ENCODE measurements at places on chromosomes 11 and 22.

DNA sequence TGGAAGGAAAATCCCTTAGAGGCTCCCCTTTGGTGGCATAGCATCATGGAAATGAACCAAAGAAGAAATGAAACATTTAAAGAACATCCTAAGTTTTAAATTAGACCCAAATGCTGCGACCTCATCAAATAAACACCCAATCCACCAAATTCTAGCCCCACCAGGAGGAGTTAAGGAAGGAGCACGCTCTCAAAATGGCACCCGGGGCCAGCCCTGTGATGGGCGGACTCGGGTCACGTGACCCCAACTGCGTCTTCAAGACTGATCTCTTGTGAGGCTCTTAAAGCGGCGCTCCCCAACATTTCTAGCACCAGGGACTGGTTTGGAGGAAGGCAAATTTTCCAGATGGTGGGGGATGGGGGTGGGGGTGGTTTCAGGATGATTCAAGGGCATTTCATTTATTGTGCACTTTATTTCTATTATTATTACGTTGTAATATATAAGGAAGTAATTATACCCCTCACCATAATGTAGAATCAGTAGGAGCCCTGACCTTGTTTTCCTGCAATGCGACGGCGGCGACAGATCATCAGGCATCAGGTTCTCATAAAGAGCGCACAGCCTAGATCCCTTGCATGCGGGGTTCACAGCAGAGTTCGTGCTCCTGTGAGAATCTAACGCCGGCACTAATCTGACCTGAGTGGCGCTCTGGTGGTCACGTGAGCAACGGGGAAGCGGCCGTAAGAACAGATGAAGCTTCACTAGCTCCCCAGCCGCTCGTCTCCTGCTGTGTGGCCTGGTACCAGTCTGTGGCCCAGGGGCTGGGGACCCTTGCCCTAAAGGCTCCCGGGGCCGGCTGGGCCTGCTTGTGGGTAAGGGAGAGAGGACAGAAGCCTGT, 90.6 kb upstream of the SLC22A12 start:
- peak; percentile 17 for DNase-seq

DNA sequence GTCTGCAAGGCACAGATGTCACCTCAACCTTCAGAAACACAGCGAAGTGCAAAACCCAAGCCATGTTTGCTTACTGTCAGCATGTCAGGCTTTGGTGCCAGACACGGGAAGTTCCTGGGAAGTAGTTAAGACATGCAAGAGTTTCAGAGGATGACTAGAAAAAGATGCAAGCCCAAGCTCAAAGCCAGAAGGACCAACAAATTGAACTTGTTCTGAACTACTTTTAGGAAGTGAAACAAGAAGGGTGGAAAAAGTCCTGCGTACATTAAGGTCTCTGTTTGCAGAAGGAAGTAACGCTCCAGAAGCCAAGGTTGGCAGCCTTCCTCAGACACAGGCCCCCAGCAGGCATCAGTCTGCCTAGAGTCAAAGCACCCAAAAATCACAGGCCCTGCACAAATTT, 2.6 kb downstream of the AP1B1 start:
- DNase-seq, result no peak

- DNase-seq, result no peak
These were observed 39.4 kb downstream of the GLYATL2 start for GRCh38 chr11:58805065-58805464.

DNA sequence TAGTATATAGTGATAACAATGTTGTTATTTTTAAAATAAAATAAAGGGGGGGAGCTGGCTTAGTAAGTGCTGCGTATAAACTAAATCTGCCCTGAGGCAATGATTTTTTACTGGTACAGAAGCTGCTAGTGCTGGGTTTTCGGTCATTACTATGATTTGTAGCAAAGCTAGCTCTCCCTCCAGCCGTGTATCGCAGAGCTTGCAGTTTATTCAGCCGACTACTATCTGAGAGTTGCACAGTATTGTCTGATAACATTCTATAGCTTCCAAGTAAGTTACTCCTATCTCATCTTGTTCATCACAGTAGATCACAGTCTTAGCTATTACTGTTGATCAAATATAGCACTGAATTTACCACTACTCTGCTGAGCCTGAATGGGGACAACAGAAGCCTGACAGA, 805.5 kb upstream of the ARHGAP42 start:
- no peak for DNase-seq

DNA sequence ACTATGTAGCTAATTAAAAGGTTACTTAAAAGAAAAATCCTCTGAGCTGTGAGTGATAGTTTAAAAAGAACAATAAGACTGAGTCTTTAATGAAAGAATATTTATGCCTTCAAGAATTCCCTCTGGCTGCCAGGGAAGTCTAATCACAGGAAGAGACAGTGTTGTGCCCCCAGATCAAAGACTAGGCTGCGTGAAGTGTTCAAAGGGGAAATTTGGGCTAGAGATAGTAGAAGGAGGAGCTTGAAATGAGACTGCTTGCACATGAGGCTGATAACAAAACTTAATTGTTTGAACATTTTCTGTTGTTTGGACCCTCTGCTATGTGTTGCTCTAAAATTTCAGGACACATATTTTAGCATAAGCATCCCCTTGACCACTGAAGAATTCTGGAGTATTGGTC, 99.7 kb upstream of the MTNR1B start:
- no peak for DNase-seq

DNA sequence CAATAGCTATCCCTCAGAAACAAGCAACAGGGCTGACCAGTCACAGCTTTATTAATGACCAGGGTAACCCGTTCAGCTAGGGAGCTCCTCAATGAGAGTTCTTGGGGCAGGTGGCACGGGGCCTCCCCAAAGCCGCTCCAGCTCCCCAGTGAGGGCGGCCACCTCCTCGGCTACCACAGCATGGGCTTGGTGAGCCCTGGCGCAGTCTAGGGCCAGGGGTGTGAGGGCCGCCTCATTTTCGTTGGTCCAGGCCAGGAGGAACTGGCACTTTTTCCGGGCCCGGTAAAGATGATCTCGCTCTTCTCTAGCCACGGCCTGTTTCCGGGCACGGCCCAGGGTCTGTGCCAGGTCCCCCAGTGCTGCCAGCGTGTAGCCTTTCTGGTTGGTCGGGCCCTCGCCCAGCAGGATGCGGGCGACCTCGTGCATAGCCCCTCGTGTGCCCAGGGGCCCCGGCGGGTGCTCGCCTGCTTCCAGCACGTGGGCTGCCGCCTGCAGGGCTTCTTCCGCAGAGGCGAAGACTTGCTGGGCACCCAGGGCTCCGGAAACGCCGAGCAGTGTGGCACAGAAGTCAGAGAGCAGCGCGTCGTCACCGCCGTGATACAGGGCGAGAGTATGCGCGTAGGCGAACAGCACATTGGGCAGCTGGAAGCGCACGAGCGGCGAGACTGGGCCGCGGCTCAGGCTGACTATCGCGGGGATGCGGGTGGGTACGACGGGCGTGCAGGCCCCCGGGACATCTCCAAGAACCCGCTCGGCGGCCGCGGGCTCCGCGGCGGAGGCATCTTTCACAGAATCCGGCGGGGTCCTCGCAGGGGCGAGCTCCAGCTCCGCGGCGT, 913 bp downstream of the ZNHIT2 start:
- no peak for DNase-seq

- no peak for DNase-seq
These were observed 15.8 kb downstream of the CCDC134 start for GRCh38 chr22:41816241-41816640.

GRCh38 chr11:31601635-31602282, 92.2 kb downstream of the ELP4 start:
- DNase-seq, result no peak

GRCh38 chr11:83054904-83055380, 16.8 kb downstream of the RAB30 start:
- no peak for DNase-seq
